ENCODE measurements at places on chromosomes 3 and 15.

DNA sequence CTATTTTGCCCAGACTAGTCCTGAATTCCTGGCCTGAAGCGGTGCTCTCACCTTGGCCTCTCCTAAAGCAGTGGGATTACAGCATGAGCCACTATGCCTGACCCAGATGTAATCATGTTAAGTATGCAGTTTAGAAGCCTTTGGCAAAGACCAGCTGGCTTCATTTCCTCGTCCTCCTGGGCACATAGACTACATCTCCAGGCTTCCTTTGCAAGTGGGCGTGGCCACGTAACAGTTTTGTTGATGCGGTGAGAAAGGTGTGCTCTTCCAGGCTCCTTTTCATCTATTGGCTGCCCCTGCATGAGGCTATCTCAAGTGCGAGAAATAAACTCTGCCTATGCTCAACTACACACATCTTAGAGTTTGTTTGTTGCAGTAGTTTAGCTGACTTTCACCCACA lies 13.0 kb downstream of the SV2B start:
- DNase-seq = no peak

DNA sequence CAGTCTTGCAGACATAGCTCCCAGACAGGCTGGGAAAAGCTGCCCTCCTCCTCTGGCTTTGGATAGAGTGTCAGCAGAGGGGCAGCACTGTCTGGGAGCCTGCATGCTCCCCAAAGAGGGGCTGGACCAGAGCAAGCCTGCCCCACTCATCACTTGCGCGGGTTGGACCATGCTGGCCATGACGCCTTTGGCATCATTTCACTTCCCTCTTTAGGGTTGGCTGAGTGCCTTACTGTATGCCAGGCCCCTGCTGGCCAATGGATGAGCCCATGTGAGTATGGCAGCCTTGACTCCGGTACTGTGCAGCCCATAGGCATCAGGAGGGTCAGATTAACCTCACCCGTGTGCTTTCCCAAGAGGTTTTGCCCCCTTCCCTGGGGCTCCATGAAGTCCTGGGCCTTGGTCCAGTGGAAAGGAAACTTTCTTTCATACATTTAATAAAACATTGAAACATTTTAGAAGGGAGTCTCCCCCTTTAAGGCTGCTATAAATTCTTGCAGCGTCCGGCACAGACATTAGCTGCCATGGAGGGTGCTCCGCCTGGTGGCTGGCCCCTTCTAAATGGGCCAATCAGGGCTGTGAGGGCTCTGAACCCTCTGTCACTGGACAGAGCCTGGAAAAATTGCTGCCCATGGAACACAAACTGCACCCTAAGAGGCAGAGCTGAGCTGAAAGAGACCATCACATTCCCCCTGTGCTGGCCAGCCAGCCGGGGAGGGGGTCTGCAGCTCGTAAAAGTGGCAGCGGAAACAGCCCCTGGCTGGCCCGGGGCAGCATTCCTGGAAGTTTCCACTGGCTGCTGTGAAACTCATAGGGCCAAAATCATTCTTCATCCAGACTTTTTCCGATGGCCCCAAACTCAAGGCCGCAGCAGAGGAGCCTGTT lies 20.8 kb upstream of the DUSP7 start:
- no peak for DNase-seq

GRCh38 chr3:170023165-170023564 lies 14.6 kb upstream of the GPR160 start:
- no peak for DNase-seq

DNA sequence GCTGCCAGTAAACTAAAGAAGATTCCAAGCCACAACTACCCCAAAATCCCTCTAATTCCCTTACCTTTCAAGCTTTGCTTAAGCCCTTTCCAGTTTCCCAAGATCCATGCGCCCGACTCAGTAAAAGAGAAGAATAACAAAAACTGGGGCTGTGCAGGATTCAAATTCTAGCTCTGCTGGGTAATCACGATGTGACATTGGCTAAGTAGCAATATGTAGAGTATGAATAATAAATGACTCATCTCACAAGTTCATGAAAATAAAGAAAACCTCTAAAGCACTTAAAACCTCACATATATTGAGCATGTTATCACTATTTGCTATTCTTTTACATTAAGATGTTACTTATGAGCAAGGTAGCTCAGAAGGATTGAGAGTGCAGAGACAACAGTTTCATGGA lies 522.2 kb upstream of the ZNF717 start:
- no peak for DNase-seq

DNA sequence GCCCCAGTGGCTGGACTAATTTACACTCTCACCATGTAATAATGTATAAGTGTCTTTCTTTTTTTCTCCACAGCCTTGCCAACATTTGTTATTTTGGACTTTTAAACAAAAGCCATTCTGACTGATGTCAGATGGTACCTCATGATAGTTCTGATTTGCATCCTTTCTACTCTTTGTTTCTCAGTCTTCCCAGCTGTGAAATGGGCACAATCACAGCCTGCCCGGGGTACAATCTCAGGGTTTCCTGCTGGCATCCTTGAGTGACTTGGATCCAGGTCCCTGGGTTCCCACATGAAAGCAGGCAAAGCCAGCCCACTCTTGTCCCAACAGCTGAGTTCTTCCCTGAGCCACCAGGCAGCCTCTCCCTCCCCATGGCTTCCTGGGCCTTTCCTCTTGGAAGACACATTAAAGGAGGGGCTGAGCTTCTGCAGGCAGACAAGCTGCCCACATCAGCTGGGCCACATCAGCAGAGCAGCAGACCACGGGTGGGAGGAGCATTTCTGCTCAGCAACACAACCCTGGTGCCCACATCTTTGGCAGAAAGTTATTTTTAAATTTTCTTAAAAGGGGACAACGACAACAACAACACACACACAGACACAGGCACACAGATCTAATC lies 82.0 kb downstream of the MYLK start:
- no peak for DNase-seq

DNA sequence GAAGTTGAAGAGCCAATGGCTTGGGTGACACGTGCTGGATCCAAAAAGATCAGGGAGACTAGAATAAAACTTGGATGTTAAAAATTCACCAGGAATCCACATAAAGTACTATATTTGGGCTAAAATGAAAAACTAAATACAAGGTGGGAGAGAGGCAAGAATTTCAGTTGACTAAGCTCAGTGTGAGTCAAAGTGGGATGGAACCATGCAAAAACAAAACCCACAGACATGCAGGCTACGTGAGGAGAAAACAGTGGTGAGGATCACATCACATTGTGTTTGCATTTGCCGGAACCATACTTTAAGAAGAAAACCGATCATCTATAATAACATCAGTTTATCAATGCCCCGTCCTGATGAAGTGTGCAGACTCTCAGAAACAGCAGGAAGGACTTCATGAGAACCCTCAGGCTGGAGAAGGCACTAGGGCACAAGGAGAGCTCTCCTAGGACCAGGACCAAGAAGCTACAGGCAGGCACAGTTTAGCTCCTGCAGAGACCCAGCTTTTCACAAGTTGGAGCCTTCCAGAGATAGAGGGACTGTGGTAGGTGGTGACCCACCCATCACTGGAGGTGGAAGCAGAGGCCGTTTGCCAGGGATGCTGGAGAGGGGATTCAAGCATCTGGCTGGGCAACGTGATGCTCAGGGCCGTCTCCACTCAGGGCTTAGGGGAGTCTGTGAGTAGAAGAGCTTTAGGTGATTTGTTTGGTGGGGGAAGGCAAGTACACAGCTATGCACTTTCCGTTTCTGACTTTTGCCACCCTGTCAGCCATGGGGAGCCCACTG lies 29.0 kb upstream of the NR2E3 start:
- DNase-seq = no peak

DNA sequence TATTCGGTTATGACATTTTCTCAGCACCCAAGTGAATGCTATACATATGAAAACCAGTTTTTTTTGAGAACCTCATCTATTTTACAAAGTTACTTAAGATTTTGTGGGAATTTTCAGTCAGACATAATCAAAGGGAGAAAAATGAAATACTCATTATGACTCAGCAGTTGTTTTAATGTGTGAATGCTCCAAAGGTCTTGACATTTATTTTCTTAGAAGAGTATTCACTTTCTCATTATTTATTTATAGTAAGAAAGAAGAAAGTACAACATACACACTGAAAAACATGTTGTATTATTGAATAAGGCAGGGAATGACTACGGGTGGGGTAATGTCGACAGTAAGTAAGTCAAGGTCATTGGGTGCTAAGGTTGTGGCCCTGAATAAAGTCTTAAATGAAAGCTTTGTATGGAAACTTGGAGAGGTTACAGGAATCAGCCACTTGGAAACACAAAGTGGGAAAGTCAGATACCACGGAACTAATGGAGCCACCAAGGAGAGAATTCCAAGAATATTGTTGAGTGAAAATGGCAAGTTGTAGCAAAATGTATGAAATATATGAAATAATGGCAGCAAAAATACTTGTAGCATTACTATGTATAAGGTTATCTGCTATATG lies 844.5 kb downstream of the TBL1XR1 start:
- DNase-seq = no peak

DNA sequence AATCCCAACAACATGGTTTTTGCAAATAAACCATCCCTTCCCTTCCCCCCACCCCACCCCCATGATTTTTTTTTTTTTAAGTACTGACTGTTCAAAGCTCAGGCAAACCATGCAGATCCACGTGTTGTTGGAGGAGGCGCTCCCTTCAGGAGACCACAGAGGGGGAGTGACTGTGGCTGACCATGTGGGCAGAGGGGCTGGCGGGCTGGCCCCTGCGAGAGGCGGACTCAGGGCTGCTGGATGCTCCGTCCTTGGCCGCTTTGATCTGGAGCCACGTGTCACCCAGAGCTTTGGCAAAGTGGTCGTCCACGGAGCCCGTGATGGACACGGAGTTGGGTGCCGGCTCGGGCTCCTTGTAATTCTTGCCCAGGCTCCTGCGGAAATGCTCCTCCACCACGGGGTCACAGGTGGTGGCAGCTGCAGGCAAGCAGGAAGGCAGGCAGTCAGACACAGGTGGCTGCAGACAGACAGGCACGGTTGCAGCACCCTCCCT lies 85.3 kb downstream of the VGLL4 start:
- DNase-seq = no peak

DNA sequence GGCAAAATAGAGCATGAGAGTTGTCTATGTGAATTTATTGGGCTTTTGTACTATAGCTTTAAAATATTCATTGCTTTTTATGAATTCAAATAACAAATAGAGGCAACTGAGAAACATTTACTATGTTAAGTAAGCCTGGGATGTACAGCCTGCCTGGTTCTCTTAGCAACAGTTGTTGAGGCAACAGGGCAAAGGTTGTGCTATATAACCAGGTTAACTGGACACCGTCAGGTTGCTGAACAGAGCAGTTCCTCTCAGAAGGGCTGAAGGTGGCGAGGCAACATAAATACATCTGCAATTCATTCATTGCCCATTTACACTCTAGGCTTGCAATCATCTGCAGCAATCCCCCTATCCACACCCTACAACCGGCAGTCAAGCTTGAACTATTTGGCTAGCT lies 78.2 kb downstream of the GTF2E1 start:
- DNase-seq = no peak

GRCh38 chr3:8784676-8785435 lies 15.4 kb upstream of the OXTR start:
- no peak for DNase-seq

GRCh38 chr3:46269556-46269955 lies 27.3 kb downstream of the CCR3 start:
- DNase-seq = no peak

- DNase-seq = no peak
Measured at GRCh38 chr3:8972639-8973038, 9.4 kb upstream of the RAD18 start.

GRCh38 chr3:20488151-20488550 lies 302.1 kb upstream of the SGO1 start:
- no peak for DNase-seq

DNA sequence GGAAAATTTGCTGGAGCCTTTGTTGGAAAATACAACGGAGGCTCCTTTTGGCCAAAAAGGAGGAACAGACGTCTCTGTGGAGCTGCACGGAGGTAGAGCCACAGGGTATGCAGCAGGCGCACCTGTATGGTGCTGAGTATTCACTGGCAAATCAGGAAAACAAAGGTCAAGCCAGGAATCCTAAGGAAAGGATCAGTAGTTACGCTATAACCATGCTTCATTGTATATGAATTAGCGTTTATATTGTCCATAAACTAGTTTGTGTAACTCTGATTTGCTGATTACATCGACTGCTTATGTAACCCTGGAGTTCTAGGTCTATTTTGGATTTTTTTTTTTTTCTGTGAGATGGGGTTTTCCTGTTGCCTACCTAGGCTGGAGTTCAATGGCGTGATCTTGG lies 45.4 kb downstream of the LPP start:
- DNase-seq = no peak

GRCh38 chr15:34729886-34730285 lies 24.9 kb downstream of the GJD2 start:
- DNase-seq = no peak

DNA sequence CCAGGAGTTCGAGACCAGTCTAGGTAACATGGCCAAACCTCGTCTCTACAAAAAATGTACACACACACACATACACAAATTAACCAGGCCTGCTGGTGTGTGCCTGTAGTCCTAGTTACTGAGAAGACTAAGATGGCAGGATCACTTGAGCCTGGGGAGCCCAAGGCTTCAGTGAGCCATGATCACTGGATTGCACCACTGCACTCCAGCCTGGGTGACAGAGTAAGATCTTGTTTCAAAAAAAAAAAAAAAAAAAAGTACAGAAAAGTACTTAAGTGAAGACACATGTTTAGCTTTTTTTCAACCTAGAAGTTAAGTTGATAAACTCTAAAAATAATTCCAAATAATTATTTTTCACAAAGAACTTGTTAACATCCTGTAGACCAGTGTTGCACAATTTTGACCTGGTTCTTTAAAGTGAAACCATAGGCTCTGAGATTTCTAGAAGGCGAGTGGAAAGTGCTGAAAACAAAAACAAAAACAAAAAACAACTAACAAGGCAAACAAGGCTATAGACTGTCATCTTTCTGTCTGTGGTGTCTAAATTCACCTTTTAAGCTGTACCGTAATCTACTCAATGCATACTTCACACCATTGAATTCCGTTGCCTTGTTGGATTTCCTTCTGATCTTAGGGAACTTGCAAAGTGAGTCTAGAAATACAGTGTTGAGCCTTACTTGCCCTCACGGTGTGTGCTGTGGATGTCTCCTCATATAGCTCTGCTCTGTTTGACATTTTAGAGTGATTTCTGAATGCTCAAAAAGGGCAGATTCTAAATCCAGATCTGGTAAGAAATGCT lies 63.5 kb downstream of the CHST2 start:
- no peak for DNase-seq

GRCh38 chr3:133758964-133759739 lies 13.0 kb downstream of the TF start:
- no peak for DNase-seq

GRCh38 chr3:61518590-61518989 lies 42.8 kb upstream of the PTPRG start:
- DNase-seq = no peak

- no peak for DNase-seq
Measured at GRCh38 chr3:37041546-37042195, 48.4 kb downstream of the MLH1 start.

GRCh38 chr3:23474580-23475357 lies 271.6 kb downstream of the UBE2E2 start:
- no peak for DNase-seq

- DNase-seq = no peak
Measured at GRCh38 chr3:189860296-189860695, 229.1 kb downstream of the TP63 start.

GRCh38 chr15:94844538-94845389 lies 613.4 kb downstream of the MCTP2 start:
- no peak for DNase-seq

- no peak for DNase-seq
Measured at GRCh38 chr15:90671216-90671615, 45.9 kb upstream of the BLM start.

- no peak for DNase-seq
Measured at GRCh38 chr3:155852341-155852740, 1.9 kb downstream of the SLC33A1 start.

GRCh38 chr3:42713747-42714146 lies 11.1 kb upstream of the HHATL start:
- no peak for DNase-seq

- no peak for DNase-seq
Measured at GRCh38 chr15:66681395-66681794, 20.6 kb upstream of the SMAD6 start.

Data from activated gamma-delta T cell (primary cell).